ENCODE measurements at places on chromosomes 4 and X.

GRCh38 chr4:119124352-119124751 lies 11.3 kb upstream of the MYOZ2 start:
- DNase-seq = no peak

DNA sequence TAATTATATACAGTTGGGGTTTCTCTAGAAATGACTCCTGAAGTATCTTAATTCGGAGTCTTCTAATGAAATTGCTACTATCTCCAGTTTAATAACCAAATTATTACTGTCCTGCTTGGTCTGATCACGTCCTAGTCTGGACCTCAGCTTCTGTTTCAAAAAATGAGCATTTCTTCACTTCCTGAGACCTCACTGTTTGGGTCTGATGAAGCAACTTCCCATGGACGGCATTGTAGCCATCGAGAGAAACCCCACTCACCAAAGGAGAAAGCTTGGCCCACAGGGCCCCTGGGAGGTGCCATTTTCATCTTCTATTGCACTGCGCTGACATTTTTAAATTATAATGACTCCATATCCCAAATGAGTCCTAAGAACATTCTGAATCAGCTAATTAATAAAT lies 178.0 kb downstream of the MGST2 start:
- no peak for DNase-seq

DNA sequence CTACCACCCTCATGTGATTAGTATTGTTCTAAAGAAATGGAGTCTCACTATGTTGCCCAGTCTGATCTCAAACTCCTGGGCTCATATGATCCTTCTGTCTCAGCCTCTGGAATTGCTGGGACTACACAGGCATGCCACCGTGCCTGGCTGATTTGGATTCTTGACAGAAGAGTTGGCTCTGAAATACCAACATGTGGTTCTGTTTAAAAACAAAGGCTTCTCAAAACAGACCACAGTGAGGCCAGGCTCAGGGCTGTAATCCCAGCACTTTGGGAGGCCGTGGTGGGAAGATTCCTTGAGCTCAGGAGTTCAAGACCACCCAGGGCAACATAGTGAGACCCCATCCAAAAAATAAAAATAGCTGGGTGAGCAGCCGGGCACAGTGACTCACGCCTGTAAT lies 126.7 kb downstream of the DHRSX start:
- no peak for DNase-seq

GRCh38 chrX:30364229-30364628 lies 55.0 kb upstream of the NR0B1 start:
- no peak for DNase-seq

DNA sequence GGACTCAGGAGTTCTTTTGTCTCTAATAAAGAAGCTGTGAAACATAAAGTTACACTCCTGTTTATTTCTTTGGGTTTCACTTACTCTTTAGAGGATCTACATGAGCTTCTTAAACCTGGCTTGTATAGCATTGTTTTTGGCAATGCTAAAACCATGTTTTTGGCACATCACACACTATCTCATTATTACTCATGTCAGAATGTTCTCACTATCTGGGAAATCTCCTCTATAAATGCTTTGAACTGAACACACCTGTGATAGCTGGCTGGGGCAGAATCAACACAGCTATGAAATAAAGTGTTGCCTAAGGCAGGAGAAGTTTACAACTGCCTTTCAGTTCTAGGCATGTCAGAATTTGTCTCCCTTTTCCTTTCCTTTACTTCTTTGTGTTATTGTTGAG lies 52.6 kb downstream of the SULT1B1 start:
- no peak for DNase-seq

DNA sequence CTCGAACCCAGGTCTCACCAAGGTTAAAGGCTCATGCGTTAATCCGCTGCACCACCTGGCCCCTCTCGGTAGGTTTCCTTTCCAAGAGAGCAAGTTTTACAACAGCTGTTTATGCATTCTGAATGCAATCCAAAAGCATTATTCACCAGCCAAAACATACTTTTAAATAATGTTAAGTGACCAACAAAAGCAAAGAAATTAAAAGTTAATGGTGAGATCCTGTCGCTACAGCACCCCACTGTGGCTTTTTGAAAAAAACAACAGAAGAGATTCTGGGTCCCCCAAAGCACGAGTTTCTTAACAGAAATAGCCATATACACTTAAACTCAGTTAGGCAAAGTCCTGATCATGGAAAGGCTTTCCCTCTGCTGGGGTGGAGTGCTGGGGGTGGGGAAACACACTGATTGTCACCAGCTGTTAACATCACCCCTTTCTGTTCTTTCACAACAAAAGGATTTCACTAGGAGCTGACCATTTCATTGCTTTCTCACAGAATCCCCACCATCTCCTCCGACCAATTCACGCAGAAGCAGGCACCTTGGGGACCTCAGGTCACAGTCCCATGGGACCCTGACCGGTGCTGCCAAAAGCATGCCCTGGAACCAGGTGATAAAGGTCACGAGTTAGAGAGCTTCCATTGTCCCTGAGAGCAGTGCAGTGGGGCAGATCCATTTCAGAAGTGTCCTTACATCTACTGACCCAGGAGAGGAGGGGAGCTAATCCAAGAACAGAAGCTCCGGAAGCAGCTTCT lies 51.2 kb downstream of the ZNF827 start:
- DNase-seq = no peak

GRCh38 chr4:108779958-108780357 lies 17.1 kb upstream of the ETNPPL start:
- DNase-seq = no peak

- DNase-seq = no peak
Measured at GRCh38 chrX:119290476-119290875, 54.4 kb downstream of the PGRMC1 start.

GRCh38 chr4:21768349-21769310 lies 179.9 kb downstream of the KCNIP4 start:
- no peak for DNase-seq

DNA sequence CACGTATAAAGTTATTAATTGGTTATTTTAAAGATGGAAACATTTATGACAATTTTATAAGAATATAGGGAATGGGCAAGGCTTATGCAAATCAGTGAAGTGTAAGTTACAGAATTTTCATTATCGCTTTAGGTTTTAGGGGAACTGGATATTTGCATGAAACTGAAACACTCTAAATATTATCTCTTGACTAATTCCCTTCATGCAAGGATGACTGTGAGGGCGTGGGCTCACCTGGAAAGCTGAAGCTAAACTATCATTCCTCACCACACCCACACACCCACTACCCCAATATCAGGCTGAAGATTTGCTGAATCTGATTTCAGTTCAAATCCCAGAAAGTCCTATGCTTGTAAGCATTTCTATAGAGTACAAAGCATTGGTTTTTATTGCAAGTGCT lies 81.7 kb upstream of the ARHGAP24 start:
- DNase-seq = no peak

DNA sequence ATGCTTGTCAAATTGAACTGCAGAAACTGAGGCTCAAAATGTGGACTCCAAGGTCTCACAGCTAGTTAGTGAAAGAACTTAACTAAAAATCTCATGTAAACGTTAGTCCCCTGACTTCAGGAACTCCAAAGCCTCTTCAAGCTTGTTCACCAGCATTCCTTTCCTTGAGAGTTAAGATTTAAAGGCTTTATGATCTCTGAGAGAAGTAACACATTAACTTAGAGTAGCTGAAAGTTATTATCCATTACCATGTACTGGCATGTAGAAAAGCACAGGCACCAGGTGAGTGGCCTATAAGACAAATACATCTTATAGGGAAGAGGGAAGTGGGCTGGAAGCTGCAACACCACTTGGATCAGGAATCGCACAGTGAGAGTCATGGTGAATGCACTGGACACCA lies 15.3 kb downstream of the PARM1 start:
- DNase-seq = no peak

DNA sequence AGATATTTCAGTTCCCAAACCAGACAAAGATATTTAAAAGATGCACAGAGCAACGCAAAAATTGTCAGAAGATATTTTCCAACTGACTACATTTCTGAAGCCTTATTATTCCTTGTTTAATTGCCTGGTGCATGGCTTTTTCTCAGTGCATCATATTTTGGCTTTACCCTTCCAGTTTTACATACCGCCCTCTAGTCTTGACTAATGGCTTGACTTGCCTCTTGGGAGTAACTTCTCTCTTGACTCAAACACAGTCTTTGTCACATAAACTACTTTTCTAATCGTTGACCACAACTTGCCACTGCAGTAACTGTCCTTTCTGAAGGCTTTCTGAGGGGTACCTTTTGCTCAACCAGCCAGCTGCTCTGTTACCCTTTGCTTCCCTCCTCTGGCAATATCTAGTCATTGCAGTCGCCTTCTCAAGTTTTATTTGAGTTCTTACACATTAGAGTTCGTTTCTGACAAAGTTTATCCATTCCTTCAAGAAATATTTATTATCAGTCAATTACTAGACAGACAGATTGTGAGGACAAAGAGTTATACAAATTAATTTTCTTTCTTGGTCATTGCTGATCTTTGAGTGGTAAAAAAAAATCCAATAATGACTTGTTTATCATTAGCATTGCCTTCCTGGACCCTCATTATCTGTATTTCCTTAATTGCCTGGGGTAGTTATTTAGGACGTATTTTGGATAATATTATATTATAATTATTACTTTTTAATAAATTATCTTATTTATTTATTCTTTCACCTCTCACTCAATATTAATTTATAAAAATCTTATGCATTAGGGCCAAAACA lies 506.9 kb upstream of the PCDH10 start:
- no peak for DNase-seq

DNA sequence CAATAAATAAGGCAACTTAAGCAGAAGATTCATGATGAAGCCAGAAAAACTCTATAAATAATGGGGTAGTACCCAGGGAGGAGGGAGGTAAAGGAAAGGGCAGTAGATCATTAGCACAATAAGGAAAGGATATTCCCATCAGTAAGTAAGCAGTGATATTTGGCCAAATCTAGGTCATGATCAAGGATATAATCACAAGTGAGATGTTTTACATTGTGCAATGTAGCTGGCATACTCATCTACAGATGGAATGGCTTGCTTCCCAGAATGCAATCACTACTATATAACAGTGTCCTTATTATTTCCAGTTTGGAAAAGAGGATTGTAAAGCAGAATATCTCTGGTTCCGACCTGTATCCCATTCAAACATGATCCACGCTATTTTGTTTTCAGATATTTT lies 483.4 kb downstream of the RPA4 start:
- DNase-seq = no peak

DNA sequence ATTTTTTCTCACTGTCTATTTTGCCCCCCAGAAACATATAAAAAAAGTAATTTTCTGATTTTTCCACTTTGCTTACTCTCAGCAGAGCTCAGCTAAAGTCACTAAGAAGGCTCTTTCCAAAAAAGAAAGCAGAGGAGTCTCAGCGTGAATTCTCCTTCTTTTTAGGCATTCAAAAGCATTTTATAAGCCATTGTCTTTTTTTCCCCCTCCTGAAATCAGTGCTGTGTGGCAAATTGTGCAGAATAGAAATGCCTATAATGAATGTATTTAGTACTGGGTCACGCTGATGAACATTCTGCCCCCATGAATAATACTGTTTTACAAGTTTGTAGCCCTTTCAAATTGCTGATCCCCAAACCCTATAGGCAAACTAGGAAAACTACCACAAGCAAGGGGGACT lies 1.6 kb upstream of the PCDH18 start:
- DNase-seq = no peak

GRCh38 chrX:23819385-23820234 lies 36.6 kb downstream of the SAT1 start:
- no peak for DNase-seq

DNA sequence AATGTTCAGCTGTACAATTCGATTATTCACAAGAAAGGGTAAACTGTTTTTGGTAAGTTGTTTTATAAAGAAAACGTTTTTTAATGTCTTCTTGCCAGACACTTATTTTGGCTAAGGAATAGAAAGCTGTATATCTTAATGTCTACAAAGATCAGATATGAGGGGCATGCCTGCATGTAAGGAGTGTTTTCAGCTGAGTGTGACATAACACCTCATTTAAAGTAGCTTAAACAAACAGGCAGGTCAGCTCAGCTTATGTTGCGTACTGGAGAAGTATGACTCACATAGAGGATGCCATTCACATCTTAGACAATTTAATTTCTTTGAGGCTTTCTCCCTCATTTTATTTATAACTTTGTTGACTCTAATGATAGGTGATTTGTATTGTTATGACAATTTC lies 30.4 kb downstream of the LAMTOR3 start:
- no peak for DNase-seq

DNA sequence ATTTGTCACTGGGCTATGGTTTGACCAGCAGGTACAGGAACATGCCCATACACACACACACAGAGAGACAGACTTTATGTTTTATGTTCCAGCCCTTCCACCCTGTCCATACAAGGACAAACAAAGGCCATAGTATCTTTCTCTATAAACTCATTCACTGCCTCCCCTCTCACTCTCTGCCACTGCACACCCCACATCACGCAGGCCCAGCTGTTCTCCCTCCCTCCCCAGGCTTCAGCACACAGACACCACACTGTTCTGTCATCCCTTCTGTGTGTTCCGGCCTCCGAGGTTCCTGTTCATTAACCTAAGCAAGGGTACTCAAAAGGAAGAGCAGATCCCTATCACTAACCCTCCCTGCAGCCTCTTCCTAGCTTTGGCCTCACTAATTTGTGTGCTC lies 17.8 kb downstream of the LAS1L start:
- DNase-seq = no peak

DNA sequence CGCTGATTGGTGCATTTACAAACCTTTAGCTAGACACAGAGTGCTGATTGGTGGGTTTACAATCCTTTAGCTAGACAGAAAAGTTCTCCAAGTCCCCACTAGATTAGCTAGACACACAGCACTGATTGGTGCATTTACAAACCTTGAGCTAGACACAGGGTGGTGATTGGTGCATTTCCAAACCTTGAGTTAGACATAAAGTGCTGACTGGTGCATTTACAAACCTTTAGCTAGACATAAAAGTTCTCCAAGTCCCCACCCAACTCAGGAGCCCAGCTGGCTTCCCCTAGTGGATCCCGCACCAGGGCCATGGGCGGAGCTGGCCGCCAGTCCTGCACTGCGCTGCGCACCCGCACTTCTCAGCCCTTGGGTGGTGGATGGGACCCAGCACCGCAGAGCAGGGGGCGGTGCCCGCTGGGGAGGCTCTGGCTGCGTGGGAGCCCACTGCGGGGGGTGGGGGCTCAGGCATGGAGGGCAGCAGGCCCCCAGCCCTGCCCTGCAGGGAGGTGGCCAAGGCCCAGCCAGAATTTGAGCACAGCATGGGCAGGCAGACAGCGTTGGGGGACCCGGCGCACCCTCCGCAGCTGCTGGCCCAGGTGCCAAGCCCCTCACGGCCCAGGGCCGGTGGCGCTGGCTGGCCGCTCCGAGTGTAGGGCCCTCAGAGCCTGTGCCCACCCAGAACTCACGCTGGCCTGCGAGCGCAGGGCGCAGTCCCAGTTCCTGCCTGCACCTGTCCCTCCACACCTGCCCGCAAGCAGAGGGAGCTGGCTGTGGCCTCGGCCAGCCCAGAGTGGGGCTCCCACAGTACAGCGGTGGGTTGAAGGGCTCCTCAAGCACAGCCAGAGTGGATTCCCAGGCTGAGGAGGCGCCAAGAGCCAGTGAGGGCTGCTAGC lies 608.9 kb upstream of the LCORL start:
- no peak for DNase-seq
